ENCODE measurements at places on chromosomes 4 and X. TPM values are rescaled to one million over a fixed set of nuclear protein-coding genes. Genes with fewer than 3 reads are reported as not detected.

GRCh38 chr4:106677213-106677612 lies 308.6 kb upstream of the GIMD1 start:
- no peak for DNase-seq

- no peak for DNase-seq
Measured at GRCh38 chr4:42942216-42942615, 49.7 kb downstream of the GRXCR1 start.

- DNase-seq = no peak
Measured at GRCh38 chrX:154799556-154800348, 5.5 kb downstream of the MPP1 start.

DNA sequence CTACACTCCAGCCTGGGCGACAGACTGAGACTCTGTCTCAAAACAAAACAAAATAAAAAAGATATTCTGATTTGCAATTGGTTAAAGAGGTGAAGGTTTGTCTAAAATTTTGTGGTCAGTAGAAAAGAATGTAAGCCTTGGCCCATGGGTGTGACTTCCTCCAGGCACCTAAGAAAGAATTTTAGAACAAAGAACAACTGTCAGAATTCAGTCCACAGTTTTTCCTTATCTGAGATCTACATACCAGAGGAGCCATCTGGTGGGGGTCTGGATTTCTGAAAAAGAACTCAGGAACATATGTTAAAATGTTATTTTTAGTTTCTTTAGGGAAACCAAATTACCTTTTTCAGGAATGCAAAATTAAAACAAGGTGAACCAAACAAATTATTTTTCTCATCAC lies 434.1 kb downstream of the ANKRD50 start:
- no peak for DNase-seq

- no peak for DNase-seq
Measured at GRCh38 chrX:1355131-1356046, 18.8 kb downstream of the IL3RA start.

- no peak for DNase-seq
Measured at GRCh38 chr4:113243312-113243711, 193.9 kb downstream of the ANK2 start.

DNA sequence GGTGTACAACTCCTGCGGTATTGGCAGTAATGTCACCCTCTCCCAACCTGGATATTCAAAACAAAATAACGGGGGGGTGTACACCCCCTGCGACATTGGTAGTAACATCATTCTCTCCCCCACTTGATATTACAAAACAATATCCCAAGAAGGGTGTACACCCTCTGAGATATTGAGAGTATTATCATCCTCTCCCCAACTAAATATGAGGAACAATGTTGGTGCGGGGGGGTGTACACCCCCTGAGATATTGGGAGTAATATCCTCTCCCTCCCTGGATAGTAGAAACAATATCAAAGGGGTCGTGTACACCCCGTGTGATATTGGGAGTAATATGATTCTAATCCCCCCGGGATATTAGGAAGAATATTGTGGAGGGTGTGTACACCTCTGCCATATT lies 71.4 kb upstream of the ADGRA3 start:
- DNase-seq = no peak

GRCh38 chrX:120315776-120316175 lies 4.5 kb upstream of the TMEM255A start:
- DNase-seq = no peak

DNA sequence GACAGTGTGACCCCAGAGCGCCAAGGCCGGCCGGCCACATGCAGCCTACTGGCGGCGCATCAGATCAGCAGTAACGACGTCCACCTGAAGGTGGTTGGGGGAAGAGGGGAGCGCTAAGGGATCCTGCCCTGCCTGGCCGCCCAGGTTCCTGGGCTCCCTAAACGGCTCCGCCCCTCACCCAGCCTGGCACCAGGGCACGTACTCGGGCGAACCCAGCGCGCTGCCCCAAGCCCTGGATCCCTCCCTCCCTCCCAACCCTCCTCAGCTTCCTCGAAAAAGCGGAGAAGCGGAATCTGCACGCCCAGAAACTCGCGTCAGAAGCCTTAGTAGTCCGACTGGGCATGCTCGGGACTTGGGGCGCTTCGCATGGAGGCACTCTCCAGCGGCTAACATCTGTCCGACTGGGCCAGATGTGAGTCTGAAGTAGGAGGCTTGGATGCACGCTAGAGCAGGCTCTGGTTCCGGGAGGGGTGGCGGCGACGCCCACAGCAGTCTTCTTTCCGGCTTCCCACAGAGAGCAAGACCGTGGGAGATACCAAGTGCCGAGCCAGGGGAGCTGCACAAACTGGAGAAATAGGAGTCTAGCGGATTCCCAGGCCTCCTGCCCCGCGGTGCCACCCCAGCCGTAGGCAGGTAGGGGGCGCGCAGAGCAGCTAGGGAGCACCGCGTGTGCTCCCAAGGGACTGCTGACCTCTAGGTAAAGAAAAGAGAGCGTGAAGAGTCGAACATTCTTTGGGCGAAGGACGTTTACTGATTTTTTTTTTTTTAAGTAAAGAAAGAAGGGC lies 114.3 kb upstream of the TEX13C start:
- peak; percentile 34 for DNase-seq

- no peak for DNase-seq
Measured at GRCh38 chrX:105543283-105543682, 279.1 kb upstream of the NRK start.

DNA sequence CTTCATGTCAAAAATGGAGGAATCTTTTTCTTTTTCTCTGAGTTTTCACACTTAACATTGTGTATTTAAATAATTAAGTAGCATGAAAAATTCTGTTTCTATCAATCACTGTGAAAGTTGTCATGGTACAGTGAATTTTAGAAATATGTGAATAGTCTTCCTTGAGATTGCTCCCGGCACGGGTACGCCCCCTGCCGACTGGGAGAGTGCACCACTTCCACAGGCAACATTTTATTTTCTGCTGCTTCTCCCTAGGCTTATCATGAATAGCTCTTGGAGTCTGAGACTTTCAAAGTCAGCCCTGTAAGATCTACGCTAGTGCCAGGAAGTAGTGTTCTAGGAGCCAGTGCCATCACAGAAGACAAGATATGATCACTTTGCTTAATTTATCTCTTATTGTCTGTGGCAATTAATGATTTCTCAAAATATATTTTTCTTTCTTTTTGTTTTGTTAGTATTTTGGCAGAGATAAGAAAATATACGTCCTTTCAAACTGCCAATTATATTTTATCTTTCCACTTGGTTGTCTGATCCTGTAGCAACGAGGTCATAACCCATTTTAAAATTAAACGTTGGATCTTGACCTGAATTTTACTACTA lies 763.8 kb upstream of the AADAT start:
- DNase-seq = peak; percentile 31

DNA sequence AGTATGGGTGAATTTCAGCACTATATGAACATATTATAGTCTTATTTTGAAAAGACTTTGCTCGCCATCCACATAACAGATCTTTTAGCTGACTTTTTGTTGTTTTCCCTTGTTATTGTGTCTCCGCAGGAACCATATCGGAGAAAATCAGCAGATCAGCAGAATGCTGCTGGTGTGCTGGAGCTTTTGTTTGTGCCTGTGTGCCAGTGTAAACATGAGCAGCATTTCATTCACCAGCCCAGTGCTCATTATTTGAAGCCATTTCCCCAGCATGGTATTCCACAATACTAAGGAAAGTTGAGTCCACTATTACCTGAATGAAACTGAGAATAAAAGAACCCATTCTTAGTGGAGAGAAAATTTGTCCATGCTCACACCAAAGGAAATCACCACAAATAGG lies 261.8 kb upstream of the ARX start:
- no peak for DNase-seq

DNA sequence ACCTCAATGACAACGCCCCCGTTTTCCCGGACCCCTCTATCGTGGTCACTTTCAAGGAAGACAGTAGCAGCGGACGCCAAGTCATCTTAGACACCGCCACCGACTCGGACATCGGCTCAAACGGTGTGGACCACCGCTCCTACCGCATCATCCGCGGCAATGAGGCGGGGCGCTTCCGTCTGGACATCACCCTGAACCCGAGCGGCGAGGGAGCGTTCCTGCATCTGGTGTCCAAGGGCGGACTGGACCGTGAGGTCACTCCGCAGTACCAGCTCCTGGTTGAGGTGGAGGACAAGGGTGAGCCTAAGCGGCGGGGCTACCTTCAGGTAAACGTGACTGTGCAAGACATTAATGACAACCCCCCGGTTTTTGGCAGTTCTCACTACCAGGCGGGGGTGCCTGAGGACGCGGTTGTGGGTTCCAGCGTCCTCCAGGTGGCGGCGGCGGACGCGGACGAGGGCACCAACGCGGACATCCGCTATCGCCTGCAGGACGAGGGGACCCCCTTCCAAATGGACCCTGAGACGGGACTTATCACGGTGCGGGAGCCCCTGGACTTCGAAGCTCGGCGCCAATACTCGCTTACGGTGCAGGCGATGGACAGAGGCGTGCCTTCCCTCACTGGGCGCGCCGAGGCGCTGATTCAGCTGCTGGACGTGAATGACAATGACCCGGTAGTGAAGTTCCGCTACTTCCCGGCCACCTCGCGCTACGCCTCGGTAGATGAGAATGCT lies 2.2 kb downstream of the FAT4 start:
- DNase-seq = peak; percentile 74

DNA sequence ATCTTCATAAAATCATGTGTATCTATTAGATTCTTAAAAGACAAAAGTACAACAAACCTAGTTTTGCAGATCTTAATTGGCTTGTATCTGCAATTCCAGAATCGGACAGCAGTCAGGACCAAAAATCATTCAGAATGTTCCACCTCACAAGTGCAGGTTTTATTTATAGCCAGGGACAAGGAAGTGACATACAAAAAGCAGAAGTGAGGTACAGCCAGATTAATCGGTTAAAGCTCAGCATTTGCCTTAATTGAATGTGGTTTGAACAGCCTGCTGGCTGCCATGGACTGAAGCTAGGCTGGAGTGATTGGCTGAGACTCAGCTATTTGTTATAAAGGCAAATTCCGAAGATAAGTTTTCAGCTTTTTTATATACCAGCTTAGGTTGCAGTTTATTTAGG lies 932.6 kb downstream of the C4orf33 start:
- no peak for DNase-seq

DNA sequence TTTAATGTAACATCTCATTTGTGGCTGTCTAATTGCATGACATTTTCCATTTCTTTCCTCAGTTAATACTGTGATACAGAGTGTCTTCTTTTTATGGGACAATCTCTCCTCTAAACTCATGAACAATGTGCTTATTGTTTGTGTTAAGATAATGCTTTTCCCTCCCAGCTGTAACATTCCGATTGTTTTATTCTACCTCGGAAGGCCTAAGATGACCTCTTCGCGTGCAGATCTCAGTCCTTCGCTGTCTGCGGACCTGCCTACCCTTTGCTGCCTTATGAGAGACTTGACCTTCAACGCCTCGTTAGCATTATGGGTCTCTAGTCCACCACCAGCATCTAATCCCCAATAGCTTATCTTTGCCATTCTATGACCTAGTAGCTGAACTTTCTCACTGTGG lies 29.8 kb upstream of the ZFP42 start:
- DNase-seq = no peak

- no peak for DNase-seq
Measured at GRCh38 chr4:140809676-140810075, 53.5 kb upstream of the TBC1D9 start.

DNA sequence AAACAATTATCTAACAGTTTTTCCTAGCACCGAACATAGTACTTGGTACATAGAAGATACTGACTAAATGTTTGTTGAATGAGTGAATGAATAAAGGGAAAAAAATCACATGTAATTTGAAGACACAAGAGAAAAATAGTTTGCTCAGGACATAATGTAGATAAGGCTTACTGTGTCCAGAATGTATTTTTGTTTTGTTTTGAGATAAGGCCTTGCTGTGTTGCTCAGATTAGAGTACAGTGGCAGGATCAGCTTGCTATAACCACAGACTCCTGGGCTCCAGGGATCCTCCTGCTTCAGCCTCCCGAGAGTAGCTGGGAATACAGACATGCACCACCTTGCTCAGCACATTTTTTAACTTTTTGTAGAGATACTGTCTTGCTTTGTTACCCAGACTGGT lies 6.5 kb downstream of the FAM199X start:
- no peak for DNase-seq

GRCh38 chr4:128725405-128726055 lies 84.0 kb upstream of the JADE1 start:
- no peak for DNase-seq

- DNase-seq = no peak
Measured at GRCh38 chr4:88445252-88445651, 11.7 kb upstream of the HERC5 start.

DNA sequence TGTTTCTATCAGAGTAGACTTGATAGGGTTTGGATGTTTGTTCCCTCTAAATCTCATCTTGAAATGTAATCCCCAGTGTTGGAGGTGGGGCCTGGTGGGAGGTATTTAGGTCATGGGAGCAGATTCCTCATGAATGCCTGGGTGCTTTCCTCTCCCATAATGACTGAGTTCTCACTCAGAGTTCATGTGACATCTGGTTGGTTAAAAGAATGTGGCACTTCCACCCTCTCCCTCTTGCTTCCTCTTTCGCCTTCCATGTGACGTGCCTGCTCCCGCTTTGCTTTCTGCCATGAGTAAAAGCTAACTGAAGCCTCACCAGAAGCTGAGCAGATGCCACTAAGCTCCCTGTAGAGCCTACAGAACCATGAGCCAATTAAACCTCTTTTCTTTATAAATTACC lies 47.3 kb upstream of the SRPX start:
- DNase-seq = no peak

NAA11 gene
- polyA plus RNA-seq = not detected

UNC5C gene
- polyA plus RNA-seq = 38.5 TPM

IKBKG gene
- 15.2 TPM for polyA plus RNA-seq

PPEF2 gene
- polyA plus RNA-seq = not detected

GLRB gene
- 7.1 TPM for polyA plus RNA-seq

OPRPN gene
- not detected for polyA plus RNA-seq

TMEM35A gene
- 13.4 TPM for polyA plus RNA-seq

GYPE gene
- 15.7 TPM for polyA plus RNA-seq

CENPVL2 gene
- not detected for polyA plus RNA-seq

GPC3 gene
- polyA plus RNA-seq = 451 TPM

HS3ST1 gene
- polyA plus RNA-seq = 4.6 TPM

All from left lung (tissue), 14 donors.